RCC 7860 (cell line): ENCODE measurements at places on chromosomes 3 and 15.
A peak's percentile ranks its signal among the peaks of the same experiment; 100 is the strongest.

- DNase-seq, result peak; percentile 27
These were observed at the start of gene NLGN1 for GRCh38 chr3:173397161-173398110. Gene NLGN1, plus strand, starts transcription at chr3:173397744.

GRCh38 chr3:114144909-114145688 is 33.8 kb downstream of the DRD3 start:
- no peak for DNase-seq

- DNase-seq, result no peak
These were observed 14.6 kb downstream of the ZNF710 start for GRCh38 chr15:90015749-90016148.

- DNase-seq, result no peak
These were observed 613.4 kb downstream of the MCTP2 start for GRCh38 chr15:94844538-94845389.

DNA sequence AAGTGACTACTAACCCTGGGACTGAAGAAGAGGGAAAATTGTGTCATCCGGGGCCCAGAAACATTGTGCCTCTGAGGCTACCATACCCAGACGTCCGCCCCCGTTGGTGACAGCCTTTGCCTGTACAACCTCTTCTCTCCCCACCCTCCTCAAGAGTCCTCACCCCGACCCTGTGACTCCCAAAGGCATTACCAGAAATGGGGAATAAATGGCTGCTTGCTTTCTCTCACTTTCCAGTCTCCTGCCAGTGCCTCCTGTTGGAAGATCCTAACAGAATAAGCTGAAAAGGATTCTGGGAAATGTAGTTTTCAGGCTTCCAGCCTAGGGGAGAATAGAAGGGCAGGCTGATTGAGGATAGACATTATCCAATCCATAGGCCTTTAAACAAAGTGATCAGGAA is 30.8 kb upstream of the SLC25A36 start:
- no peak for DNase-seq

DNA sequence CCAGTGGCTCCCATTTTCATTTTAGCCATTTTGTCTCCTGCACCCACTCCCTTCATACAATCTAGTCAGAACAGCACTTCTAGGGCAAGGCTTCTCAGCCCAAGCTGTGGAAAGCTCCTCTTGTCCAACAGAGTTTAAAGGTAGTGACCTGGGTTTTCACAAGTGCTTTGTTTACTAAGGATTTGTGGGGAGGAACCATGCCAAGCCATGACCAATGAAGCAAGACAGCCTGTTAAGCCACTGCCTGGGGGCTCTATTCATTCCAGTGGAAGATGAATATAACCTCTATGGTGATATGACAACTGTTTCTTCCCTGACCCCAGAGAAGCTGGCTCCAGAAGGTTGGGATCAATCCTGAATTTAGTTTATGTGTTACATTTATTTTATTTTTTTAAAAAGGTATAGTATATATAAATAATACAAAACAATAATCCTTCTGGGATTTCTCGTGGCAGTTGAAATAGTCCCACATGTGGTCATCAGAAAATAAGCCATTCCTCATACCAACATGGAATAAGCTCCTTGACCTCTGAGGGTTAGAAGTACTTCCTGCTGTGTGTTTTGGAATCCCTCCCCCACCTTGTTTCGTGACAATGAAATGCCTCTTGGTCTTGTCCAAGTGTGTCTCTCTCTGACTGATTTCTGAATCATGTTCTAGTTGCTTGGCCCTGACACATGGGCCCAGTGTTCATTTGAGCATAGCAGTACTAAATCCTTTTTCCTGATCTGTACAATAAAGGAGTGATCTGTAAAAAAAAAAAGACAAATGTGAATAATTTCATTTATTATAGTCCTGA is 13.3 kb upstream of the THUMPD3 start:
- peak; percentile 82 for DNase-seq

DNA sequence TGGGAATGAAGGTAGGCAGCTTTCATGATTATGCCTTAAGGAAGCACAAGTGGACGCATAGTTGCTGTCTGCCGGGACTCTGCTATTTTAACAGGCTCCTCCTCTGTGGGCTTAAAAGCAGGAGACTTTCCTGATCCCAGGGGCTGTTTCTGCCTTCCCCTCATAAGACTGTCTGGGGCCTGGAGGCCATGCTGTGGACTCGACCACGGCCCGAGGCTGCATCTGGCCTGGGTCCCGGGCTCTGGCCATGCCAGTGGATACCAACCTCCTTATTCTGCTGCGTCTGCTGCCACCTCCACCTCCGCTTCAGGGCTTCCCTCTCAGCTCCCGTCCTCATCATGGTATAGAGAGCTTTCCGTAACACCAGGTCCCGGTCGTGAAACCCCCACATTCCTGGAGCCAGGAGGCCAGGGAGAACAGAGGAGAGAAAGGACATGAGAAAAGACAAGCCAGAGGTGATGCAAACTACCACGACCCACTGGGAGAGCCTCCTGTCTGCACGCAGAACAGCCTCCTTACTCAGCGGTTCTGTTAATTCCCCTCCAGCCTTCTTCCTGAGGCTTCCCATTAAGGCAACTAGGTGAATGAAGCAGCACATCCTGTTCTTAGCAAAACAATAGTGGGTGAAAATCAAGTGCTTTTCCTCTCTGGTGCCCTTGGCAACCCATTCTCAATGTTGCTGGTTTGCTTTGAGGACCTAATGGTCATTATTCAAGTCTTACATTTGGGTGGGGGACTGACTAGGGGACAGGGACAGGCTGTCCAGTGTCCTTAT is 200.5 kb downstream of the KLF13 start:
- DNase-seq, result no peak

- DNase-seq, result no peak
These were observed 296.9 kb upstream of the AGTR1 start for GRCh38 chr3:148400754-148401153.

DNA sequence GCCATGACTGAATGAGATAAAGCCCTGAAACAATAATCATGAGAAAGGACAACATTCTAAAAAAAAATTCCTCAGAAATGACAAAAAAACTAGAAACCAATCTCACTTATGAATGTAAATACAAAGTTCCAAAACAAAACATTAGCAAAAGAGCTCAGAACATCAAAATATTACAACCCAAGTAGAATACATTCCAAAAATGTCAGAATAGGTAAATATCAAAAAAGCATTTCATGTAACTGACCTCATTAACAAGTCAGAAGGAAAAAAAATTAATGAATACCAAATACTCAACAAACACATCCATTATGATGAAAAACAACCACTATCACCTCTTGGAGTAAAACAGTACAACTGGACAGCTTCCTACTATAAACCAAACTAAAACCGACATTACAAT is 93.1 kb downstream of the DLG1 start:
- DNase-seq, result no peak

DNA sequence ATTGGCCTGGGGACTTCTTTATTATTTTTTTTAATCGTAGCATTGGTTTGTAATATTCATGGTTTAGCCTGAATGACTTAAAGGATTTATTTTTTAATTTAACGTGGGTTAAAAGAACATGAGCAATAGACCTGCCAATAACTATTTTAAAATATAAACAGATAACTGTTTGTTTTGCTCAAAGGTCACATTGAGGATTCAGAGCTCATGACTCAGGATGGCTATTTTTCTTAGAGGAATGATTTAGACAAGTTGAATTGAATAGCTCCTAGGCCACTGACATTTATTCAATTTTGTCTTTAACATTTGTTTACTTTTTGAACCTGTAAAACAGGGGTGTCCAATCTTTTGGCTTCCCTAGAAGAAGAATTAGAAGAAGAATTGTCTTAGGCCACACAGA is 68.5 kb downstream of the ITPR1 start:
- no peak for DNase-seq

- no peak for DNase-seq
These were observed 11.4 kb downstream of the ZFAND6 start for GRCh38 chr15:80070840-80071239.

GRCh38 chr3:155631323-155632019 is 113.4 kb downstream of the PLCH1 start:
- DNase-seq, result no peak

- no peak for DNase-seq
These were observed 55.2 kb upstream of the SMAD6 start for GRCh38 chr15:66646799-66647198.

GRCh38 chr15:28004143-28005003 is 94.7 kb downstream of the OCA2 start:
- DNase-seq, result no peak

DNA sequence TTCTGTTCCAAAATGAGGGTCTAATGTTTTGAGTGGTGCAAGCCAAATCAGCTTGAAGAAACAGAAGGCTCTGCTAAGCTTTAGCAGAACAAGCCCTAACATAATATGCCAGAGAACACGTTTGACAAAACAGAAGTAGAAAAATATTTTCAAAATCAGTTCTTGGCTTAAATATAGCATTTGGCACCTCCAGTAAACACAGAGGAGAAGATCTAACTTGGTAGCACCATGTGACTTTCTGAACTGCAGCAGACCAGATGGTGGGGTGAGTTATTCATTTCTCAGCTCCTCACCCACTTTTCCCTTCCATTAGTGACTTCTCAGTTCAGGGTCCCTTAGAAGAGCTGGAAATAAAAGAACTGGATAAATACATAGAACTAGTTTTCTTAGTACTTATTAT is 395.8 kb downstream of the MAGI1 start:
- no peak for DNase-seq

DNA sequence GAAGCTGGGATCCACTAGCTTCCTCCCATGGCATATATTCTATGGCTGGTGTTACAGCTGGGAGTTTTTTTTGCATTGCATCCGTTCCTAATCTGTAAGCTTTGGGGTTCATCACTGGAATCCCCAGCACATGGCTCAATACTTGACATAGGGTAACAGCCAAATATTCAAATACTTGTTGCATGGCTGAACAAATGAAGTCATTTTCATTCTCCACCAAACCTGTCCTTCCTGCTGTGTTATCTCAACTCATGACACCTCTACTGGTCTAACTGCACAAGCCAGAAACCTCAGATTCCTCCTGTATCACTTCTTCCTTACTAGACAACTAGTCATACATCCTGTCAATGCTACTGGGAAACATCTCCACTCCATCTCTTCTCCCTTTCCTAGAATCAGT is 43.4 kb downstream of the ST3GAL6 start:
- DNase-seq, result peak; percentile 43

- no peak for DNase-seq
These were observed 54.7 kb upstream of the NANOGP8 start for GRCh38 chr15:35139822-35140221.

- DNase-seq, result peak; percentile 94
These were observed 23.5 kb upstream of the HES1 start for GRCh38 chr3:194112120-194113106.

GRCh38 chr3:49872801-49873281 is 3.1 kb upstream of the CAMKV start:
- DNase-seq, result peak; percentile 4

DNA sequence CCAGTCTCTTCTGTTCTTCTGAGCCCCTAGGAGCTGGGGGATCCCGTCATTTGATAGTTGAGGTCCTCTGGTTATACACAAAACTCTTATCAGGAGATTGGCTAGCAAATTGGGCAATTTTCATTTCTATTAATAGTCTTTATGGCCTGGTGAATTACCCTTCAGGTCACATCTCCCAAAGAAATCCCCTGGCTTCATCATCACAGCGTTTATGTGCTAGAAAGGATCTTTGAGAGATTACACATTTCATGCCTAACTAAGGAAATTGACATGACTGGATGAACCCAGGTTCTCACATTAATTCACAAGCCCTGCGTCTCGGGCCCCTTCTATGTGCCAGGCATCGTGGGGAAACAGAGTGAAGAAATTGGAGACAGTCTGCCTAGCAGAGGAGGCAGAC is 227.4 kb upstream of the PROK2 start:
- no peak for DNase-seq

- no peak for DNase-seq
These were observed 18.1 kb downstream of the LNP1 start for GRCh38 chr3:100419406-100419805.

DNA sequence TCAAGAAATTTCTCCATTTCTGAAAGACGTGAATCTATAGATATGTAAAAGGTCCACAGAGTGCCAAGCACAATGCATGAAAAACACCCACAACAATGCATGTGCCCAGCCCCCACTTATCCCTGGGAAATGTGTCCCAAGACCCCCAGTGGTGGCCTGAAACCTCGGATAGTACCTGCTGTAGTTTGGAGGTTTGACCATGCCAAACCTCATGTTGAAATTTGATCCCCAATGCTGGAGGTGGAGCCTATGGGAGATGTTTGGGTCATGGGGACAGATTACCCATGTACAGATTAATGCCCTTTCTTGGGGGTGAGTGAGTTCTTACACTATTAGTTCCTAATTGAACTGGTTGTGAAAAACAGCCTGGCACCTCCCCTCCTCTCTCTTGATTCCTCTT is 21.4 kb upstream of the MYZAP start:
- no peak for DNase-seq

- no peak for DNase-seq
These were observed 75.7 kb downstream of the EFL1 start for GRCh38 chr15:82186719-82187406.

DNA sequence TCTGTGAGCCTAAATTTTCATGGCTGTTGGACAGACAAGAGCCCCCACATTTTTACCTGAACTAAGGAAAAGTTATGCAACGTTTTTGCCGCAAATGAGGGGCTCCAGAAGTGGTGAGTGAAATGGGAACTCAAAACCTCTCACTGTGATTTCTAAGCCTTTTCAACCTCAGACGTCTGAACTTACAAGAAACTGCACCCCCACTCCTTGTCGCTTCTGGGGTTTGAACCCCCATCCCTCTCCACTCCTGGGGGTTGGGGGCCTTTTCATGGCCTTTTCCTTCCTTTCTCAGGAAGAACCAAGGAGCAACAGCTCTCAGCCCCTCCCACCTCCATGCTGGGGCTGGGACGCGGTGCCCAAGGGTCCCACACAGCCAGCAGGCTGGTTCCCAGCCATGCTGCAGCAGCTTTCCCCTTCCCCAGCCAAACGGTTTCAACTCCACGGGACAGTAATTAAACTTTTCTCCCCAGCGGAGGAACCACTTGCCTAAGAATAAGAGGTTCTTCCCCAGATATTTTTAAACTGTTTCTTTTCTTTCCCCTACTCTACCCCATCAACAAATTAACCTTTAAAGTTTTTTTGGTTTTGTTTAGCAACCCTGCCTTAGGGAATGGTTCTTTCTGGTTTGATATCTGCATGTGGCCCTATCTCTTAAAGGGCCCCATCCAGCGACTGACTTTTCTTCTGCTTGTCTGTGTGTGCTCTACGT is 387.6 kb upstream of the CBLB start:
- no peak for DNase-seq

DNA sequence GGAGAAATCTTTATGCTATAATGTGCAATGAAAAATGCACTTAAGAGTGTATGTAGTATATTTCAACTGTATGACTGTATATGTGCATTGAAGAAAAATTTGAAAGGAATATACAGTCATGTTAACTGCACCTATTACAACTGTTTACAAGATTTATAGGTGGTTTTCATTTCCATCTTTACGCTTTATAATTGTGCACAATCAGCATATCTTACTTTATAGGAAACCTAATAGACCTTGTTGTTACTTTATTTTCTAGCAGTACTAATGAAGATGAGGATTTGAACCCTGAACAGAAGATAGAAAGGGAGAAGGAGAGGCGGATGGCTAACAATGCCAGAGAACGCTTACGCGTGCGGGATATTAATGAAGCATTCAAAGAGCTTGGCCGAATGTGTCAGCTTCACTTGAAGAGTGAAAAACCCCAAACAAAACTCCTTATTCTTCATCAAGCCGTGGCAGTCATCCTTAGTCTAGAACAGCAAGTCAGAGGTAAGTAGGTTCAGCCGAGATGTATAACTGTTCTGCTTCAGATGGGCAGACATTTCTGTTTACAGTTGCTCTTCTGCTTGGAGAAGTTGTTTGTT is 103.4 kb upstream of the CGNL1 start:
- DNase-seq, result no peak
